Mucosa of gallbladder (tissue), 1 donor: ENCODE measurements at places on chromosomes 7 and 10. TPM values are rescaled to one million over a fixed set of nuclear protein-coding genes. Genes with fewer than 3 reads are reported as not detected.

The EGFR gene
- total RNA-seq: 87.3 TPM

The UCMA gene
- total RNA-seq: not detected

The SSBP1 gene
- total RNA-seq: 67.9 TPM

GRCh38 chr10:59757966-59758365 lies 4.7 kb upstream of the MRLN start:
- no peak for DNase-seq

DNA sequence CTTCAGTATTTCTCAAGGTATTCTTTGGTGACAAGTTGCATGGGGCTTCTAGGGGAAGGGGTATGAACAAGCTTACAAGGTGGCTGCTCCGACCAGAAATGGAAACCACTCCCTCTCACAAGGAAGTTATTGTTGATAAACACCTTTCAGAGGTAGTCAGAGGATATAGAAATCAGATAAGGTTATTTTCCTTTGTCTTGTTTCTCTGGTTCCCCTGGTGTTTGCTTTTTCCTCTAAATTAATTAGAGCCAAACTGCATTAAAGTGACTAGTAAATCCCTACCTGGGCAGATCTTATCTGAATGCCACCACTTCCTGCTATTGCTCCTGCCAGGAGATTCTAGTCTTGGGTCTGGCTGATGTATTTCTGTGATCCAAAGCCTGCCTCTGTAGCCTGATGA lies 725.4 kb downstream of the INHBA start:
- DNase-seq: no peak

- DNase-seq: no peak
These were observed 11.5 kb downstream of the DIP2C start for GRCh38 chr10:677750-678661.

The CCL24 gene
- 0.92 TPM for total RNA-seq

DNA sequence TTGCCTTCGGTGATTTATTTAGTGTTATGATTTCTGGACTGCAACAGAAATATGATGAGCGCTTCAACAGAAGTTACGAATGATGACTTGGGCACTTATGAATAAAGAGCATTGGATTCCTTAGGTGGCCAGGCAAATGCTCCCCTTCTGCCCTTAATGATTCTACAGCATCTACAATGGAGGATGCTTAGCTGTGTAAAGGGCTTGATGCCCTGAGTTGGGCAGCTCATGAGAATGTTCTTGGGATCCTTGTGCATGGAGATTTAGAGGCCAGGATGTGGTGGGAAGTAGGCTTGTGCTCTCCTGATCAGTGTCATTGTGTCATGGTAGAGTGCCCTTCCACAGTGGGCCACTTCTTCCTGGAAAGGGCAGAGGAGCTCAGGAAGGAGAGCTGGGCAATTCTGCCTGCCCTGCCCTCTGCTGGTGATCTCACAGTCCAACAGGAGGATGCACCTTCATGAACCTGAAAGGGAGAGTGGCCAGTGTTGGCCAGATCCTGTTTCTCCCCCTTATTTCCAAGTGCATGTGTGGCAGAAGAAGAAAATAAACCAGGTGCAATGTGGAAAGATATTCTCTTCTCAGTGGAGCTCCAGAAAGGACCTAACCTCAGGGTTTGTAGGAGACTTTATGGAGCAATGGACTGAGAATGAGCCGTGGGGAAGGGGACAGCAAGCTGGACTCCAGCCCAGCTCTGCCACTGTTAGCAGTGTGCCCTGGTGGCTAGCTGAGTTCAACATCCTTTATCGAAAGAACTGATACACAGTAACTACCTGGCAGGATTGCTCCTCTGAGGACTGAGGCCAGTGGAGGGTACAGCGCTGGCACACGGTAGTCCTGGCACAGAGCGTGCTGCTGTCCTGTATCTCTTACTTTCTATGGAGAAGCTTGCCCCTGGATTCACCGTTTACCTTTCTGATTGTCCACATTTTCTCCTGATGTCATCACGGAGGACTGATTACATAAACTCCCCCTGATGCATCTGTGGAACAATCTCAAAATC lies 182.9 kb downstream of the BMPER start:
- DNase-seq: no peak

GRCh38 chr7:91325726-91326125 lies 61.5 kb downstream of the FZD1 start:
- DNase-seq: no peak

- no peak for DNase-seq
These were observed 9.9 kb downstream of the CRPPA start for GRCh38 chr7:16411391-16411790.
